ENCODE measurements at places on chromosomes 6 and 20.

DNA sequence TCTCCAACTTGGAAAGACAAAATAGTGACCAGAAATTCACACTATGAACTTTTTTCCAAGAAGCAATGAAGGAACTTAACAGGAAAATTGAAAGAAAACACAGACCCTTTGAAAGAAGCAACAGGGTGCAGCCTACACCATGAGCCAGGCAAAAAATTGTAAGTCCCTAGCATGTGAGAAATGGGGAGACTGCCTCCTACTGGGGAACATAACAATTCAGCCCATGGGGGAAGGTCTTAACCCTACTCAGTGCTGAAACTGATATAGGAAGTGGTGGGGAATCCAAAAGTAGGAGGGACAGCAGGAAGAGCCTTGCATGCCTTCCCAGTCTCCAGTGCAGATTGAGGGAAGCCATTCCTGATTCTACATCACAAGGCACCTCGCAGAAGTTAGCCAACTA, 235.1 kb upstream of the UFL1 start:
- DNase-seq, result no peak

GRCh38 chr20:46074006-46074405, 15.8 kb downstream of the NCOA5 start:
- DNase-seq, result no peak

DNA sequence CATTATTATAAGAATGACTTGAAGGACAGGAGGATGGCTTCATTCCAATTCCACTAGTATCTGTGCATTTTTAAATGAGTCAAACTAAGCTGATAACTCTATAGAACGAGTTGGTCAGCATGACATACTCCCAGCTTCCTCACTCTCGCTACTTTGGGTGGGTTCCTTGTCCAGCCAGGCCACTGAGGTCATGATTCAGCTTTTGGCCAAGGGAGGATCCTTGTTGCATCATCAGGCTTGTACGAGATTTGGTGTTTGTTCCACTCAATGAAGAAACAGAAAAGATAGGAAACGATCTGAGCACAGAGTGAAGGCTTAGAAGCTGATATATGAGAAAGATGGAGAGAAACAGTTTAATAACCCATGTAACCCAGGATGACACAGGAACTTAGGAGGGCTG, 19.8 kb downstream of the NEDD9 start:
- no peak for DNase-seq

GRCh38 chr6:51640021-51640420, 447.4 kb downstream of the PKHD1 start:
- DNase-seq, result no peak

DNA sequence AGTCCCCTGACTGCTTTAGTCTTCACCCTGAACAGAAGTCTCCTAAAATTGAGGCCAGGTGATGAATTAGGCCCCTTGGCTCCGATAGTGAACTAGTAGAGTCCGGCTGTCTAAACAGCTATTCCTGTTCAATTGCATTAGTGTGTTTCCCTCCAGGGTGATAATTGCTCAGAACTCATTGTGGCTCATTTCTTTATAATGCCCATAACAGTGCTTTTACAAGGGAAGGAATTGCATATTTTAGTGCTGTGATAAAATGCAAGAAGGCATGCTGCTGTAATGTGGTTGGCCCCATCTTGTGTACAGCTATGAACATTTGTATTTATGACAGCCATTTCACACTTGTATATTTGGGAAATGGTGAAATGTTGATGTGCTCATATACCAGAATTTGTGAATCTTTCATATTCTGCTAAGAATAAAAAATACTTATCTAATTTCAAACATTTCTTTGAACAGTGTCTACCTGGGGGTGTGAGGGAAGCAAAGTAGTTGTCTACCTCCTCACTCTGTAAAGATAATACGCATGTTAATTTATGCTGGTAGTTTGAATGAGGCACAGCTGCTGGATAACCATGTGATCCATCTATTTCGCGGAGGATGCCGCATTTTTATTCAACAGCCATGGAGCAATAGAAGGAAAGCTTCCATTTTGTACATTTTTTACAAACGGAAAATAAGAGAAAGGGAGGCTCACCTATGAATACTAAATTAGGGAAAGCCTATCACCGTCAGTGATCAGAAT, 451.4 kb downstream of the NKAIN2 start:
- no peak for DNase-seq

- DNase-seq, result no peak
Measured at GRCh38 chr6:167673946-167674345, 152.8 kb upstream of the AFDN start.

- DNase-seq, result no peak
Measured at GRCh38 chr20:58312836-58313235, 3.3 kb downstream of the RAB22A start.

- no peak for DNase-seq
Measured at GRCh38 chr20:57890202-57890800, 180.5 kb upstream of the PMEPA1 start.

- no peak for DNase-seq
Measured at GRCh38 chr6:16700202-16700915, 60.9 kb downstream of the ATXN1 start.

GRCh38 chr6:133973109-133973971, 20.3 kb downstream of the TBPL1 start:
- DNase-seq, result no peak

DNA sequence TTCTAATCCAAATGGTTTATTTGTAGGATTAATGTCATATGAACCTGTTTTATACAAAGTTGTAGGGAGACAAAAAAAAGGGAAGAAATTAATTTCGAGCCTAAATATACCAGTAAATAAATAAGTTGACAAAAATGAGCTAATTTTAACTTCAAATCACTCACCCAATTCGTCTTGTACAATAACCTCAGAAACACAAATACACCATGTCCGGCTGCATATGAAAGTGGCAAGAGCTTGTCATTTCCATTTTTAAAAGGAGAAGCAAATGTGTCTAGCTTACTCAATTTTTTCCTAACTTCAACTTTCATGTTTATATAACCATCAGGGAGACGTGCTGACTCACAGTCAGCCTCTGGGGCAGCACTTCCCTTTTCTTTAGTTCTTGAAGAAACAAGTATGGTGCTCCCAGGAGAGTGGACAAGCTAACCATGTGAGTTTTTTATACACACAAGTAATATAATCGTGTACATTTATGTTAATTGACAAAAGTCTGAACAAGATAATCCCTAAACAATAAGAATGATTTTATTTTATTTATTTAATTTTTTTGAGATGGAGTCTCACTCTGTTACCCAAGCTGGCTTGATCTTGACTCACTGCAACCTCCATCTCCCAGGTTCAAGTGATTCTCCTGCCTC, 55.5 kb upstream of the SGK1 start:
- peak; percentile 54 for DNase-seq

DNA sequence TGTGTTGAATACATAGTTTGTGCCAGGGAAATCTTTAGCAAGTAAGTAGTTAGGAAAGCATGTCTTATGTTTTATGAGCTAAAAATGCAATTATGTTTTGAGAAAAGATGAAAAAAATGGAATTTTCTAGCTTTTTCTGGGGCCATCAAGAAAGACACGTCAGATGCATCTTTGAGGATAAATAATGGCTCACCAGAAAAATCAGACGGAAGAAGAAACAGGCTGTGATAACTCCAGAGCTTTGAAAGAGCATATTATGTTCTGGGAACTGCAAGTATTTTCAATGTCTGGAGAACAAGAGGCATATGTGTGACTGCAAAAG, 173.7 kb downstream of the CLVS2 start:
- DNase-seq, result no peak

DNA sequence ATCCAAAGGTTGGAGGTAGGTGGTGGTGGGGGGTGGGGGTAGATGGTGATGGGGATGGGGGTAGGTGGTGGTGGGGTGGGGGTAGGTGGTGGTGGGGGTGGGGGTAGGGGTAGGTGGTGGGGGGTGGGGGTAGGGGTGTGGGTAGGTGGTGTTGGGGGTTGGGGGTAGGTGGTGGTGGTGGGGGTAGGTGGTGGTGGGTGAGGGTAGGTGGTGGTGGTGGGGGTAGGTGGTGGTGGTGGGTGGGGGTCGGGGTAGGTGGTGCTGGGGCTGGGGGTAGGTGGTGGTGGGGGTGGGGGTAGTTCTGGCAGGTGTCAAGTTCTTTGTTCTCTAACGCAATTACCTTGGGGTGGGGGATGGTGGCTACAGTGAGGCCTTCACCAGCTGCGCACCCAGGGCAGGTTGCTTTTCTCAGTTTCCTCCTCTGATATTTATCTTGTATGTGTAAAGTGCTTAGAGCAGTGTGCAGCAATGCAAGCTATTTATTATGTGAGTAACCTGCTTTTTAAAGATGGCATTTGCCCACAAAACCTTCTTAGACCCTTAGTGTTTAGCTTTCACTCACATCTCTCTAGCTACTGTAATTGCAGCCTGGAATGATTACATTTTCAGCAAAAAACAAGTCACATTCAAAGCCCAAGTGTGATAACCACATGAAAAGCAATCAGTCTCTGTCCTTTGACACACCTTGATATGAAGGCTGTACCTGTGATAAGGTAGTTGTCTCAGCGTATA, 8.2 kb upstream of the CCDC167 start:
- DNase-seq, result no peak

- no peak for DNase-seq
Measured at GRCh38 chr6:5141046-5141445, 55.9 kb downstream of the PPP1R3G start.

- no peak for DNase-seq
Measured at GRCh38 chr6:107576852-107577251, 86.9 kb downstream of the SOBP start.

- DNase-seq, result no peak
Measured at GRCh38 chr6:144939921-144940320, 654.8 kb downstream of the UTRN start.

- DNase-seq, result no peak
Measured at GRCh38 chr20:8219403-8219802, 87.3 kb downstream of the PLCB1 start.

- no peak for DNase-seq
Measured at GRCh38 chr6:90514496-90514895, 72.4 kb downstream of the MAP3K7 start.

- DNase-seq, result no peak
Measured at GRCh38 chr6:20605061-20605460, 70.8 kb downstream of the CDKAL1 start.

DNA sequence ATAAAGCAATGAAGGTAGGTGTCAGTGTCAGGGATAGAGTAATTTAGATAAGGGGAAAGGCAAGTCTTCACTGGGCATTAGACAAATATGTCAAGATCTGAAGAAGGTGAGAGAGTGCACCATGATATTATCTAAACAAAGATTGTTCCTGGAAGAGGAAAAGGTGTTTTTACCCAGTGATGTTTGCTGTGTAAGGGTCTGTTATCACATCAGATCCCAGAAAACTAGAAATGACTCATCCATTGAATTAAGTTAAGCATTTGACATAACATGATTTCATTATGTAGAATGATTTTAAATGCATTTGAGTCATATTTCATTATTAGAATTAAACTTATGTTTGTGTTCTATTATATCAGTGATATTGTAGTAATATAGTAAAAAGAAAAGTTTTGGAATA, 1279.5 kb upstream of the CITED2 start:
- DNase-seq, result no peak

GRCh38 chr6:139540276-139540675, 165.8 kb upstream of the CITED2 start:
- no peak for DNase-seq

GRCh38 chr6:140032189-140032588, 657.7 kb upstream of the CITED2 start:
- no peak for DNase-seq

GRCh38 chr6:43221046-43221972, 8.0 kb downstream of the DNPH1 start:
- DNase-seq, result no peak

DNA sequence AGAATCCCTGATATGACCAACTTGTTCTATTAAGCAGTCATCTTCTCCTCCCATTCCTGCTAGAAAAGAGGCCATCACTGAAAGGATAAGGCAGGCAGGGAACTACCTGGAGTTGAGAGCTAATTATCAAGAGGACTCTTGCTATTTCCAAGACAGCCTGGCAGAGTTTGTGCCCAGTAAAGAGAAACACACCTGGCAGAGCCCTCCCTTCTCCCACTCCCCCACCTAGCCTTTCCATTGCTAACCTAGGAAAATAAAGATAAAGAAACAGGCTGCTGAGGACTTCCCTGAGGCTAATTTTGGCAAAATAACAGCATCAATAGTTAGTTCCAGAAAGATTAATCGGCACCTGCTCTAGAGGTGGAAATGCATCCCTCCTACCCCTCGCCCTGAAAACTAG, 20.4 kb upstream of the RAB22A start:
- DNase-seq, result no peak

DNA sequence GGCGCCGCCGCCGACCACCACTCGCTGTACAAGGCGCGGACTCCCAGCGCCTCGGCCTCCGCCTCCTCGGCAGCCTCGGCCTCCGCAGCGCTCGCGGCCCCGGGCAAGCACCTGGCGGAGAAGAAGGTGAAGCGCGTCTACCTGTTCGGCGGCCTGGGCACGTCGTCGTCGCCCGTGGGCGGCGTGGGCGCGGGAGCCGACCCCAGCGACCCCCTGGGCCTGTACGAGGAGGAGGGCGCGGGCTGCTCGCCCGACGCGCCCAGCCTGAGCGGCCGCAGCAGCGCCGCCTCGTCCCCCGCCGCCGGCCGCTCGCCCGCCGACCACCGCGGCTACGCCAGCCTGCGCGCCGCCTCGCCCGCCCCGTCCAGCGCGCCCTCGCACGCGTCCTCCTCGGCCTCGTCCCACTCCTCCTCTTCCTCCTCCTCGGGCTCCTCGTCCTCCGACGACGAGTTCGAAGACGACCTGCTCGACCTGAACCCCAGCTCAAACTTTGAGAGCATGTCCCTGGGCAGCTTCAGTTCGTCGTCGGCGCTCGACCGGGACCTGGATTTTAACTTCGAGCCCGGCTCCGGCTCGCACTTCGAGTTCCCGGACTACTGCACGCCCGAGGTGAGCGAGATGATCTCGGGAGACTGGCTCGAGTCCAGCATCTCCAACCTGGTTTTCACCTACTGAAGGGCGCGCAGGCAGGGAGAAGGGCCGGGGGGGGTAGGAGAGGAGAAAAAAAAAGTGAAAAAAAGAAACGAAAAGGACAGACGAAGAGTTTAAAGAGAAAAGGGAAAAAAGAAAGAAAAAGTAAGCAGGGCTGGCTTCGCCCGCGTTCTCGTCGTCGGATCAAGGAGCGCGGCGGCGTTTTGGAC, 2.0 kb downstream of the SOX4 start:
- no peak for DNase-seq

DNA sequence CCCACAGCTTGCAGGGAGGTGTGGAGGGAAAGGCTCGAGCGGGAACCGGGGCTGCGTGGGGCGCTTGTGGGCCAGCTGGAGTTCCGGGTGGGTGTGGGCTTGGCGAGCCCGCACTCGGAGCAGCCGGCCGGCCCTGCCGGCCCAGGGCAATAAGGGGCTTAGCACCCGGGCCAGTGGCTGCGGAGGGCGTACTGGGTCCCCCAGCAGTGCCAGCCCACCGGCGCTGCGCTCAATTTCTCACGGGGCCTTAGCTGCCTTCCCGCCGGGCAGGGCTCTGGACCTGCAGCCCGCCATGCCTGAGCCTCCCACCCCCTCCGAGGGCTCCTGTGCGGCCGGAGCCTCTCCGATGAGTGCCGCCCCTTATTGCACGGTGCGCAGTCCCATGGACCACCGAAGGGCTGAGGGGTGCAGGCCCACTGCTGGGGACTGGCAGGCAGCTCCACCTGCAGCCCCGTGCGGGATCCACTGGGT, 1242.2 kb upstream of the EYS start:
- DNase-seq, result no peak

GRCh38 chr6:79081663-79082062, 3.6 kb upstream of the PHIP start:
- no peak for DNase-seq

Data from pulmonary artery endothelial cell (primary cell).